ENCODE measurements at places on chromosomes 11 and 22.

GRCh38 chr11:43462359-43462758 lies 103.6 kb downstream of the TTC17 start:
- DNase-seq = no peak

DNA sequence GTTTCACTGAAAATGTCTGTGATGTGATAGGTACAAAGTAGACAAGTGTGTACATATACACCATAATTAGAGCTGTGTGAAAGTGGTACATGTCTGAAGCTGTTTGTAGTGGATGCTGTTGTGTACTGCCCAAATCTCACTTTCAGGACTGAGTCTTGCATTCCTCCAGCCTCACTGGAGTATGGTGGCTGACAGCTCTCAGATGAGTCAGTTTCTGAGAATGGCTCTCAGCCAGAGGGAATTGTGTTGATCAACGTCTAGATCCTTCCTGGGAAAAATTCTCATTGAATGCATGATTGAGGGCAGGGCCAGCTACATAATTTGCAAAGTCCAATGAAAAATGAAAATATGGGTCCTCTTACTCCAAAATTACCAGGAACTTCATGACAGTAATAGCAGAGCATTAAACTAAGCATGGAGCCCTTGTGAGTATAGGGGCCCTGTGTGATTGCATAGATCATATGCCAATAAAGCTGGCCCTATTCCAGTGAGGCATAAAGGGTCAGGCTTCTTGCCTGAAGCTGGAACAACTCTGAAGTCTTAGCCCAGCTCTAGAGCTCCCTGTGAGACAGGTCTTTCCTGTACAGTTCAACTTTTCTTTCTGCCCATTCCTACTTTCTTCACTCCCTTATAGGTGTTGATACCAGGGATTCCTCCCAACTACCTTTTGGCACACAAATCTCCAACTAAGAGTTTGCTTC lies 10.8 kb upstream of the CYP2R1 start:
- no peak for DNase-seq

DNA sequence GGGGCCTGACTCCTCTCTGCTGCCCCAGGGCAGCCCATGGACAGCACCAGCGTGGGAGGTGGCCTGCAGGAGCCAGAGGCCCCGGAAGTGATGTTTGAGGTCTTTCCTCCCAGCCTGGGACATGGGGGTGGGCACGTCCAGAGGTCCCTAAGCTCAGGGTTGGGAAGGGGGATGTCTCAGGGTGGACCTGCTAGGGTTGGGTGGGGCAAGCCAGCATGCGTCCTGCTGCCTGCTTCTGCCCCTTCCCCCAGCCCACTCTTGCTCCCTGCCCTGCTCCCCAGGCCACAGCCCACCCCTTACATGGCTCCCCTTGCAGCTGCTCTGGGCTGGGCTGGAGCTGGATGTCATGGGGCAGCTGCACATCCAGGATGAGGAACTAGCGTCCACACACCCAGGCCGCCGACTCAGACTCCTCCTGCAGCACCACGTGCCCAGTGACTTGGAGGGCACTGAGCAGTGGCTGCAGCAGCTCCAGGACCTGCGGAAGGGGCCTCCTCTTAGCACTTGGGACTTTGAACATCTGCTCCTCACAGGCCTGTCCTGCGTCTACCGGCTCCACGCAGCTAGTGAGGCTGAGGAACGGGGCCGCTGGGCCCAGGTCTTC lies 1.3 kb downstream of the FAM180B start:
- no peak for DNase-seq

DNA sequence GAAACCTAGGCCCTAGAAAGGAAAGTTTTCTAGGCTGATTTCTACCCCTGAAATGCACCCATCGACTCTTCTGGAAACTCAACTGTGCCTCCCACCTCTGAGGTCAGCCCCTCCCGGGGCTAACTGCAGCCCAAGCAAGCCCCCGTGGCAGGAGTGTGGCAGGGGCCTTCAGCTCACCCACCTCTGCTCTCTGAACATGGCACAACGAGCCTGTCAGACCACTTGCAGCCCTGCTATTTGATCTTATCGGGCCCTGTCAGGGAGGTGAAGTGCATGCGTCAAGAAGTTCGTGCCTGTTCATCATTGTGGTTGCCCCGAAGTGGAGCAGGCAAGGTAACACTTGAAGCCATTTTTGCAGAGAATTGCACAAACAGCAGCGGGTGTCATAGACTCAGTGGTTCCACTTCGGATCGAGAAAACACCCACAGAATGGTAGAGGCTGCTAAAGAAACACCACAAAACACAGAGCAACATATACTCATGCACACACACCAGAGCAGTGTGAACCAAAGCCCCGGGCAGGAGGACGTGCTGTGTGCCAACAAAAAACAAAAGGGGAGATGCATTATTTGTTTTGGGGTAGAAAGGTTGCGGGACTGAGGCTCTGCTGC lies 262.7 kb downstream of the ETS1 start:
- DNase-seq = no peak

DNA sequence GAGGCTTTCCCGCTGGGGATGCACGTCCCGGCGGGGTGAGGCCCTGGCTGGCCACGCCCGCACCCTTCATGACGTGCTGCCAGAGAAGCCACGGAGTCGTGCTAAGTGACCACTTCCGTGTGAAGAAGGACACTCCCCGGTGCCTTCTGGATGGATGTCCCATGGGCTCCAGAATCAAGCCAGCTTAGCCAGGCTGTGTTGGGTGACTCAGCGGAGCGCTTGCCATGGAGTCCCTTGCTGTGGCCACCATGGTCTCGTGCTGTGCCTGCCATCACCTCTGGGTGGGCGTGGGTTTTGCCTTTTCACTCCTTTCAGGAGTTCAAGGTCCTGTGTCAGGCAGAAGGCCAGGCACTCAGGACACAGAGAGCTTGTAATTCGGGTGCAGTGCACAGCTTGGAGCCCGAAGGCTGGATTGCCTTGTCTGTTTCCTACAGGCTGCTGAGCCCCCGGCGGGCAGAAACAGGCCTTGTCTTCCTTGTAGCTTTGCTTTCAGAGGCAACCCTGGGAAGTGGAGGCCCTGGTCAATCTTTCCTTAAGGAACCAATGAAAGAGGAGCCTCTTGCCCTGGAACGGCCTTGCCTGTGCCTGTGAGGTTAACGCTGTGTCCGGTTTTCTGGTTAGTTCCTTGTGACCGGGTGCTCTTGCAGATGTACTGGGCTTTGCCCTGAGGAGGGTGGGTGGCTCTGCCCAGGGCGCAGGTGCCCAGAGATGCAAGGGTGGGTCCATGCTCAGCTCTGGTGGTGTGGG lies 268.6 kb downstream of the TBC1D22A start:
- no peak for DNase-seq

GRCh38 chr22:44442851-44443595 lies 55.0 kb downstream of the RTL6 start:
- peak; percentile 61 for DNase-seq

DNA sequence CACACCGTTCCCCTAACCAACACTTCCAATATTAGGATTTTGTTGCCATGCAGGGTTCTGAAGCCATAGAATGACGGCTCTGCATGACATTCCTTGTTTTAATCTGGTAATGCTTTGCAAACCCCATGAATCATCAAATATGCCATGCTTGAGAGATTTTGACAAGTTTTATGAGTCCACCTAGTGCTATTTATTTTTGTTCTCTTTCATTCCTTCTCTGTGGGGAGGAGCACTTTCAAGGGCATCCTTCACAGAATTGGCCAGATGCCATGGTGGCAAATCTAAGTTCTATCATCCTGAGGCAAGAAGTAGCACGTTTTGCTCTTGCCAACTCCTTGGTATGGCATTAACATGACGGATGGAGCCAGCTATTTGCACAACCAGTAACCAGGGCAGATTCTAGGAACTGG lies 268.4 kb downstream of the FAM76B start:
- DNase-seq = no peak

DNA sequence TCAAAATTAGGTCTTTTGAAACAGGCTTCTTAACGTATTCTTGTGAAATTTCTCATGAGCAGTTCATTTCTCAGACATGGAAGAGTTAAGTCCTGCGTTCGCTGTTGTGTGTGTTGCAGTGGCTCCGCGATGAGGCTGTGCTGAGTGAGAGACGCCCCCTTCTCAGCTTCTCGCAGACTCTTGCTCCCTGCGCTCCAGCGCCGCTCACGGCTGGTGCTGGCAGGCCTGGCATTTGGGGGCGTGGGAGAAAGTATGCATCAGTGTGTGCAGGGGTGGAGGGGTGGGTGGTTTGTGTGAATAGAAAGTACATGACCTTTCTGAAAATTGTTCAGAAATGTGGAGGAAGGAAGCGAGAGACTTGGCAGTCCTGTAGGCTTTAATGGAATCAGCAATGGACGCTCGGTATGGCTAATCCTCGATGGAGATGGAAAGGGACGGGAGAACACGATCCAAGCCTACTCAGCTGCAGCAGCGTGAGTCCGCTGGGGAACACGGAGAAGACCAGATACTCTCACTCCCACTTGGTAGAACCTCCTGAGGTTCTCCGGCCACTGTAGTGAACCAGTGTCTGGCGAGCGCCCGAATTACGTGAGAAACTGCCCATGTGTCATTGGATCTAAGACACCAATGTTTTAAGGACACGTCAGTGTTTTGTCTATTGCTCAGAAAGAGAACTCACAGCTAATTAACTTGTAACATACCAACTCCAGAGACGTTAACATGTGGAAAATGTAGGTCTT lies 5.9 kb downstream of the TAB1 start:
- DNase-seq = no peak

- DNase-seq = no peak
Measured at GRCh38 chr22:34588871-34589545, 476.9 kb upstream of the ISX start.

GRCh38 chr22:45009606-45010531 lies at the start of gene PHF21B:
PHF21B (minus strand) TSS chr22:45010005; CDS start chr22:45009549, 456 bp downstream.
- DNase-seq = no peak
